Psoas muscle (tissue), 8 donors: ENCODE measurements at places on chromosomes 6 and 20.

DNA sequence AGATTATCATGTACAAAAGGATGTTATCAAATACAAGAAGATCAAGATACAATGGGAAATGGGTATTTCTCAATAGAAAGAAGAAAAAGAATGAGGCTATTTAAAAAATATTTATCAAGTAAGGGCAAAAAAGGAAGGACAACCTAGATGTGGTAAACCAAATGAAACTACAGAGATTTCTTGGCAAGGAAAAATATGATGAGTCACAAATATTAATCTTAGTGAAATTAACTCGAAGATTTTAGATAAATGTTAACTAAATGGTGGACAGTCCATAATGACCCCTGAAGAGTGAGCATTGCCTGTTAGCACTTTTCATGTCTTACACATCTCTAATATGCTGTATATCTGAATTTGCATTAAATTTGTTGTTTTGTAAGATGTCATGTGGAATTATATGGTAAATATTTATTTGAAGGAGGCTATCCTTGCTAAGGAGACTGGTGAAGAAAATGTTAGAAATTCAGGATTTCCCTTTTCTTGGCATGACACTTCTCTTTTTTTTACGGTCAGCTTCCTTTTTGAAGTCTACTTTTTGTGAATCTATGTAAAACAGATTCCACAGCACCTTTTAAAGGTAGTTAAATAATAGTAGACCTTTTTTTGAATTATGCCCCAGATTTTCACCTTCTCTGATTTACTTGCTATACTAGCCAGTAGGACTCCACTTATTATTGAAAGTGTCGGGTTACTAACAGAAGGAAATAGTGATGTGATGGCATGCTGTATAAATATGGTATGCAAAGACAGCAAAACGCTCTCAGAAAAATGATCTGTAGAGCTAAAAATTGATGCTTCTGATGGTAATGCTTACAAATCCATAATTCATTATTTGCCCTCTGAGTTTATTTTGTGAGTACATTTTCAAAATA lies 120.5 kb downstream of the HIVEP1 start:
- DNase-seq, result no peak

DNA sequence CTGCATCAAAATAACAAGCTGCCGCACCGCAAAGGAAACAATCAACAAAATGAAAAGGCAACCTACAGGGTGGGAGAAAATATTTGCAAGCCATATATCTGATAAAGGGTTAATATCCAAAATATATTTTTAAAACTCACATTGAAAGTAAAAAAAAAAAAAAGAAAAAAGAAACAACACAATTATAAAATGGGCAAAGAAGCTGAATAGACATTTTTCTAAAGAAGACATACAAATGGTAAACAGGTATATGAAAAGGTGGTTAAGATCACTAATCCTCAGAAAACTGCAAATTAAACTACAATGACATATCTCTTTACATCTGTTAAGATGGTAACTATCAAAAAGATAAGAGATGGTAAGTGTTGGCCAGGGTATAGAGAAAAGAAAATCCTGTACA lies 105.4 kb upstream of the LY86 start:
- no peak for DNase-seq

DNA sequence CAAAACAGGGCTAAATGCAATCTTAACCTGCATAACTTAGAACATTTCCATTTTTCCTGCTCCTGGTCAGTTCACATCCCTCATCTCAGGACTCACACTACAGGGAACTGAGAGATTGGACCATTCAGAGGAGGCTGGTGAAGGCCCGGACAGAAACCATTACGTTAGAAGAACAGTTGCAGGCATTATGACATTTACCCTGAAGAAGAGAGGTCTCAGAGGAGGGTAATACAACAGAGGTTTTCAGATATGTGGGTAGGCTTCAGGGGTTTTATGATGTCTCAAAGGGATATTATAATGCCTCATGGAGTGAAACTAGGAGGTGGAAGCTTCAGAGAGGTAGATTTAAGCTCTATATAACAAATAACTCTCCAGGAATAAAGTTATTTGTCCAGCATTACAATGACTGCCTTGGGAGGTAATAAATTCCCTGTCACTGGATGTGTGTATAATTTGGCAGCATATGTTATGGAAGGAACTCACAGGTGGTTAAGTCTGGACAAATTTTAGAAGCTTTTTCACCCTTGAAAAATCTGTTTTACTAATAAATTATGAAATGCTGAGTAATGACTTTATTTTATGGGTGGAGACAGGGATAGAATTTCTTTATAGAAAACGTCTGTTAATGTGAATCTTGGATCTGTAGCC lies 36.7 kb upstream of the RIPOR2 start:
- no peak for DNase-seq

GRCh38 chr6:78868116-78868515 lies 765 bp downstream of the IRAK1BP1 start:
- no peak for DNase-seq

DNA sequence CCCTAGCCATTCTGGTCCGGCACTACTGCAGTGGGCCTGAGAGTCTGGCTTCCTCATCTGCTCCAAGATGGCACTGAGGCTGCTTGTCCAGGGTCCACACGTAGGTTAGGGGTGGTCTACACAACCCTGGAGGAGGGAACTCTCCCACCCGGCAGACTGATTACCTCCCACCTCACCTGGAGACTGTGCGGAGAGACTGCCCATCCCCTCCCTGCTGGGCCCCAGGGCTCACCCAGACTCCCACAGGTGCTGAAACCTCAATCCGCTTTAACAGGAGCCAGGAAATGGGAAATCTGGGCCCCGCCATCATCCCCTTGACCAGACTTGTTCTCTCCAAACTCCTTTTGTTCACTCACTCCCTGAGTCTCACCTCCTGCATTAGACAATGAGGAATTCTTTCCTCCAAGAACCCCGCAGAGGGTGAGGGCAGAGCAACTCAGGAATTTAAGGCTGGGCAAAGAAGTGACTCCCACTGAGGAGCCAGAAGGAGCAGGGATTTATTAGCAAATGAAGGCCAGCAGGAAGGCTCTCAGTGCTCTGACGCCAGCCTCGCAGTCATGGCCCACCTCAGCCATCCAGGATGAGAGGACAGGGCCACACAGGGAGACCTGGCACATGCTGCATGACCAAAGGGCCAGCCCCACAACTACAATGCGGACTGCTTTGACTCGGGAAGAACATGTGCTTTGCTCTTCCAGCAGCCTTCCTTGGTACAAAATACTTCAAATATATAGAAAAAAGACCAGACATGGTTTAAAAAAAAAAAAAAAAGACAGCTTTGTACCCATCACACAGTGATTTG lies 53.0 kb downstream of the CDK5RAP1 start:
- DNase-seq, result no peak

GRCh38 chr6:111720931-111721496 lies 115.3 kb upstream of the TRAF3IP2 start:
- DNase-seq, result no peak

DNA sequence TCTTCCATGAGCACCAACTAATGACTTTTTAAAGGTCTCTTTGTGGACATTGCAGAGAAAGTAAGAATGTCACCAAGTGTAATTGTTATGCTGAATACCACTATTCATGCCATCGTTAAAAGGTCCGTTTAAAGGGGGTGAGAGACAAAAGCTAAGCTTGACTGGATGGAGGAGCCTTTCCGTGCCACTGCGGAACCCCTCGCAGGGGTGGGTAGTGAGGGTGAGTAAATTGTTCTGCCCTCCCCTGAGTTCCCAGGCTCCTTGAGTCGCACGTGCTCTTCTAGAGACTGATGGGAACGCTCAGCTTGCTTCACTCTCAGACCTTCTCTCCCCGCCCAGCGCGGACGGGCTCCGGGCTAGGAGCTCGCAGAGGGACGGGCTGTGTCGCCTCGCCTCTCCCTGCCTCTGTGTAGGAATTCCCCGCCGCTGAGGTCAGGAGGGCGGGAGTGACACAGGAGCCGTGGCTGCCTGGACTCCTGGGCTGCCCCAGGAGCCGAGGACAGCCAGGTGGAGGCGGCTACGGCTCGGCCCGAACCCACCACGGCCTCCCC lies 314.8 kb upstream of the QKI start:
- DNase-seq, result no peak

DNA sequence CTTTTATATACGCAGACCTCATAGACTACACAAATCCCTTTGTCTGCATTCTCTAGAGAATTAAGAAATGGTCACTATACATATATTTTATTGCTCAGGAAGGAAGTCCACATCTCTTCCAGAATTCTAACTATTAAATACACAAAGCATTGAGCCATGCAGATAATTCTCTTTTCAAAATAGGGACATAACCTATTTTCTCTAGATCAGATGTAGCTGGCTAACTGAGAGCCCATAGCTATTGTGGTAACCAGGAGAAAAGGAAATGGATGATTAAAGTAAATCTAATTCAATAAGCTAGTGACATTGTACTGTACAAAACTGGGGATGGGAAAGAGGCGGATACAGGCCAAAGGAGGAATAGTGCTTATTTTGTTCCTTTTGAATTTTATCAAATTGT lies 137.2 kb downstream of the BACH2 start:
- DNase-seq, result no peak

GRCh38 chr6:110490110-110490509 lies 13.7 kb upstream of the SLC22A16 start:
- no peak for DNase-seq

- DNase-seq, result no peak
Observed at GRCh38 chr6:81842254-81842653, 89.8 kb upstream of the TENT5A start.

DNA sequence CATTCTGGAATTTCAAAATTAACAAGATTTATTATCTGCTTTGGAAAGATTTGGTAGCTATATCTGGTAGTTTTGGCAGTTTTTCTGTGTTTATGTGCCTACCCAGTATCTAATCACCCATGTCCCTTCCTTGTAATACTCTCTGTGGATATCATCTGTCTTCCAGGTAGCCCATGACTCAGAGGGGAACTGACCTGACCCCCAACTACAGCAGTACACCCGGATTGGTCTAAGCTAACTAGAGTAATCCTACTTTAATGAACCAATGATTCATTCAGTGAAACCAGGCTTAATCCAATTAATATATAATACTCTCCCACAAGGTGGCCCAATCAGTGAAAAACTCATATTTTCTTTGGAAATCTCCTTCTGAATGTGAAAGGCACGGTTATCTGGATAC lies 295.3 kb upstream of the SULF2 start:
- no peak for DNase-seq

DNA sequence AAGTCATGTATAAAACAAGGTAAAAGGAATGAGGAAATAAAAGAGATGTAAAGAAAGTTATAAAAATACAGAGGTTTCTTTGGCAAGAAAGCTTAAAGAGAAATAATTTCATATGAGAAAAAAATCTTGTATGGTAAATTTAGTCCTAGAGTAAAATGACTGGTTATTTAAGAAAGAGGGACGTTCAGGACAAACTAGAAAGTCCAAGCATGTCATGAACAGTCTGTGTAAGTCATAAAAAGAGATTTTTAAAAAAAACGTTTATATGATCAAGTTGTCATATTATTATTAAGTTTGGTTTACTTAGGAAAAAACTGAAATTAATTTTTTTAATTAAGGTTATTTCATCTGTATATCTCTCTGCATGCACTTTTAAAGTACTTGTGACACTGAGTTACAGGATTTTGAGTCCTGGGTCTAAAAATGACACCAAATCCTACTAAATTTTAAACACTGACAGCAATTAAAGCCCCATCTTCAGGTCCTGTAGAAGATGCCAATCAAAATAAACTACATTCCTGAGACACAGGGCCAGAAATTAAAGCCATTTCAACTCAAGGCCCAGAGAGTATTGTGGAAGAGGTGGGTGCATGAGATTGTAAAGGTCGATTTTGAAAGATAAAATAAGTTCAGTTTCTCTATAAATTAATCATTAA lies 62.4 kb downstream of the AGPAT4 start:
- DNase-seq, result no peak

- DNase-seq, result no peak
Observed at GRCh38 chr20:41398408-41398807, 31.8 kb upstream of the EMILIN3 start.

DNA sequence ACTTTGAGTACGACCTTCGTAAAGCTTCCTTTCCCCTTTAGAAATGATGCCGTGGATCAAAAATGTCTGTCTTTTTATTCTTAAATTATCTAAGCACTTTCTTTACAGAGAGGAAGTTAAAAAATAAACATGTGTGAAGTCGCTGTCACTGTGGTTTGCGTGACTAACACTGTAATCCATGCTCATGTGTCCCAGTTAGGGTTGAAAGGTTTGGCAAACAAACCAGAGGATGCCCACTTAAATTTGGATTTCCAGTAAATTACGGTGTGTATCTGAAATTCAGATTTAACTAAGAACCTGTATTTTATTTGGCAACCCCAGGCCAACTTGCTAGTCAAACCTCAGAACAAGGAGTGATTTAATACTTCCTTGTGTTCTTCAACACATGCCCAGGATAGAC lies 21.1 kb downstream of the HLA-DRB1 start:
- DNase-seq, result no peak

GRCh38 chr20:44204156-44204831 lies 6.3 kb downstream of the OSER1 start:
- no peak for DNase-seq

DNA sequence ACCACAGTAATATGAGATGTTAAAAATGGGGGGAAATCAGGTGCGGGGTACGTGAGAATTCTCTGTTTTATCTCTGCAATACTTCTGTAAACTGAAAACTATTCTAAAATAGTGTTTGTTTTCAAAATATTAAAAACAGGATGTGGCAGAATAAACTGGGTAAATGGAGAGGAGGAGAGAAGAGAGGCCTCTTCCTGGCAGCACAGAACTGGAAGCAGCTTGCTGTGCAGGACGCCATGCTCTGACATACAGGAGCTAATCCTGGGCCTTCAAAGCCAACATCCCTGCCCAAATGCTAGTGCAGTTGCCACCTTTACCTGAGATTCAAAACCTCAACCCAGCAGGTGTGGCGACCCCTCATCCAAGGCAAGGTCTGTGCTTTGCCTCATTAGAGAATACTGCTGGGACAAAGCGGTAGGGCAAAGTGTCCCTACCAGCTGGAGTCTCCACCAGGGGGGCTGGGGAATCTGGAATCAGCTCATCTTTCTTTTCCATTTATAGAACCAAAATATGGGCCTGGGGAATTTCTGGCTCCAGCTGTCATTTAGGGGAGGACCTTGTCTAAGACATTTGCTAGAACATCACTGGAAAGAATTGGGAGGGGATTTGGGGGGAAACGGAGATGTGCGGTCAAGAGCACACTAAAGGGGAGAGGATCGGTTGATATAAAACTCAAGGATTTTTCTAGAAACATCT lies 67.3 kb downstream of the SCML4 start:
- no peak for DNase-seq

DNA sequence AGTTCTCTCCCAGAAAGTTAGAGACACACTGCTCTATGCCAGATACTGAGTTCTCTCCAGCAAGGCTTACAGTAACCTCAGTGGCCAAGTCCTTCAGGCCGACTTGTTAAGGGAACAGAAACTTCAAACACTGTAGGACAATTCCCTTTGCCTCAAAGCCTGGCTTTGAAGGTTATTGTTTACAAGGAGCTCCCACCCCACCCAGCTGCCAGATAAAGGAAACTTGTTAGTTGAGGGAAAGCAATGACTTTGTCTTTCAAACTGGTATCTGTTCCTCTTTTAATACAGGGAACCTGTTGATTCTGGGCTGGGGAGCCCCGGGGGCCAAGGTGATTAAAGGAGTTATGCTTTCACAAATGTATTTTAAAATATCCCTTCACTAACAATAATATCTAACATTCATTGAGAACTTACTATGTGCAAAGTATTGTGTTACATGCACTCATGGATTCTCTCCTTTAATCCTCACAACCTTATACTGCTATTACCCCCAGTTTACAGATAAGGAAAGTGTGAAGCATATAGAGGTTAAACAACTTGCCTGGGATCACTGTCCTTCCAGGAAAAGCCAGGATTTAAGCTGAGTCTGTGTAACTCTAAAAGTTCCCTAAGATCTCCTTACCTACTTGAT lies 27.6 kb upstream of the CDKN1A start:
- no peak for DNase-seq
